Kasumi-1 (cell line): ENCODE measurements at places on chromosomes 7 and 10.

DNA sequence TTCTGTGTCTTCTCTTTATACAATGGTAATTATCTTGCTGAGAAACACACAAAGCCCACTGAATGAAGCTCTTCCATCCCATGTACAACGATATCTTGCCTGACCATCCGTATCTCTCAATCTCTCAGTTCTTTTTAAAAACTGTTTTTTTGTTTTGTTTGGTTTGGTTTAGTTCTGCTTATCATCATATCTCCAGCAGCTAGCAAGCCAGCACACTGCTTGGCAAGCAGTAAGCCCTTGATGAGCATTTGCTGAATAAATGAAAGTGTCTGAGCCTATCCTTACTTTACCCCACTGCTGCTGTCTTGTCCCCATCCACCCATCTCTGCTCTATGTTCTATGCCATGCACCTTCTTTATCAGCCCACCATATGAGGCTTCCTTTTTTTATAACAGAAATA is 34.2 kb downstream of the ITGB1 start:
- DNase-seq, result no peak

DNA sequence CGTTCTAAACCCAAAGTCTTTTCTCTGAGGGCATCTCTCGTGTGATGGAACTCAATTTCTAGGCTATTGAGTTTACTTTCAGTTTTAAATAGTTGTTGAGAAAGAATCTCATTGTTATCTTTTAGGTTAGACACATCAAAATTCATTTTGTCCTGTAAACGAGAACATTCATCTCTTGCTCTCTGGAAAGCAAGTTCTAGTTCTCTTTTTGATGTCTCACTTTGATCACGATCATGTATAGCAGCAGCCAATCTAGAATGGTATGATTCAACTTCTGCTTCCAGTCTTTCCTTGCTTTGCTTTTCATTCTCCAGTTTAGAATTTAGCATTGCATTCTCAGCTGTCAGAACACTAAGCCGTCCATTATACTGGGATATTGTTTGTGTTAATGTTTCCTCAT is 65.1 kb downstream of the ANKRD26 start:
- no peak for DNase-seq

- DNase-seq, result no peak
These were observed 45.0 kb downstream of the VWDE start for GRCh38 chr7:12358694-12359093.

DNA sequence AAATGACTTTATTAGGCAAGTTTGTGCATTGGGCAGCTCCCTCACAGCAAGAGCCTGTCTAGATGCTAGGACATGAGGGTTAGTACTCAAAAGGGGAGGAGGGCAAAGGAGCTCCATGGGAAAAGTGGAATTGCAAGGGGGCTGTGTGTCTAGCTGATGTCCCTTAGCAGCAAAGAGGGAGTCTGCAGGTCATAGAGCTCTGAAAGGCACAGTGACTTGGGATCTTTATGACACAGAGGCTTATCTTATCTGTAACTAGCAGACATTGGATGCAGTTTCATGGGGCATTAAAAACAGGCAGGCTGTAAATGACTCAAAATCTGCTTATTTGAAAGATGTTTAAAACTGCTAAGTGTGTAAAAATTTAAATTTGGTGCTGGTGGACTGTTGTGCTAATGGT is 556.2 kb upstream of the FZD8 start:
- DNase-seq, result no peak

GRCh38 chr10:132595021-132595420 is 57.4 kb downstream of the INPP5A start:
- DNase-seq, result no peak

DNA sequence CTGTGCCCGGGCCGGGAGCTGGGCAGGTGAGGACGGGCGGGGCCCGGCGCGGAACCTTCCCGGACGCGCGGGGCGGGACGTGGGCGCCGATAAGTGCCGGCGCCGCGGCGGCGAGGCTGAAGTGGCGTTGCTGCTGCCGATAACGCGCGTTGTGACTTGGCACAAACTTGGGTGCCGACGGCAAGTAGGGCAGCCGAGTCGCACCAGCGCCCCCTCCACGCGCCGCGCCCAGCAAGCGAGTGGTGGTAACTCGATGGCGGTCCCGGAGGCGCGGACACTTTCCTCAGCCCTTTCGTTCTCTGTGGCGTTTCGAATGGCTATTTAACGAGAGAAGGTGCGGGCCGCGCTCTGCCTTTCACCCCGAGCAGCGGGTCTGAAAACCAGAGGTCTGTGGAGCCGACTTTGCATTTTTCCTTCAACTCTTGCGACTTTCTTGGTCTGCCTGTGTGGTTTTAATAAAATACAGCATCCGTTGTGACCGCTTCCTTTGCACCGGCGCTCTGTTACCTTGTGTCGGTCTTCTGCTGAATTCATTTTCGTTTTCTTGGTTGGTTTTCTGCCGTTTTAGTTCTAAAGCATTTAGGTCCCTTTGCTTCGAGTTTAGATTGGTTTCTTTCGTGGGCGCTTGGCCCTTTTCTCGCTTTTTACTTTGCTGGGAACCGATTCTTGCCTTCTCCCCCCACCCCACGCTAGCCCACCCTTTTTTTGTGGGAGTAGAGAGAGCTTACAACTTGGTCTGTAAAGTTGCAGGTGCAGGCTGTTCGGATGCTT is 701 bp downstream of the STK17A start:
- peak; percentile 87 for DNase-seq

DNA sequence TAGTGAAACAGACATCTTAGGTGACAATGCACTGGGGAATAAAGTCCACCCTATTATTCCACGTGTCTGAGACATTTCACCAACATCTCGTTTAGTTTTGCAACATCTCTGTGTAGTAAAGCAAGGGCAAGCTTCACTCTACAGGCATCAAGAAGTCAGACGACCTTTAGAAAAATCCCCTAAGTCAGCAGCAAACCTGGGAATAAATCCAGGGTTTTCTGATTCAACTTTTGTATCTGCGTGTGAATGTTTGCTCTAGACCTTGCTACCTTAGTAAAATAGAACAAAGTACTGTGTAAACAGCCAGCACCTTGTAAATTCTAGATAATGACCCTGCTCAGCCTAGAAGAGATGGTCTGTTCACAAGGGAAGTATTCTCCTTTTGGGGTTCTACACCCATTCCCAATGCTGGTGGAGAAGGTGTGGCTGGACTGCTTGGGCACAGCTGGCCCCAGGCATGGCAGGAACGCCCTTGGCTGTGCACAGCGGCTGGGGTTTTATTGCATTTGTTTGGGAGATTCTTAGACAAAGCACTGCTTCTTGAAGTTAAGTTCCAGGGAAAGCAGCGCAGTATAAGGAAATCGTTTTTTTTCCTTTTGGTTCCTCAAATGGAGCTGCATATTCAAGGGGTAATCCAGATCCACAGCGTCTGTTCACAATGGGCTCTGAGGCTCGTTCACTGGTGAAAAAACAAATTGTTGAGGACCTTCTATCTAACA is 38.3 kb upstream of the GALNTL5 start:
- DNase-seq, result no peak

- DNase-seq, result no peak
These were observed 251.7 kb upstream of the CSTF2T start for GRCh38 chr10:51950996-51951555.

DNA sequence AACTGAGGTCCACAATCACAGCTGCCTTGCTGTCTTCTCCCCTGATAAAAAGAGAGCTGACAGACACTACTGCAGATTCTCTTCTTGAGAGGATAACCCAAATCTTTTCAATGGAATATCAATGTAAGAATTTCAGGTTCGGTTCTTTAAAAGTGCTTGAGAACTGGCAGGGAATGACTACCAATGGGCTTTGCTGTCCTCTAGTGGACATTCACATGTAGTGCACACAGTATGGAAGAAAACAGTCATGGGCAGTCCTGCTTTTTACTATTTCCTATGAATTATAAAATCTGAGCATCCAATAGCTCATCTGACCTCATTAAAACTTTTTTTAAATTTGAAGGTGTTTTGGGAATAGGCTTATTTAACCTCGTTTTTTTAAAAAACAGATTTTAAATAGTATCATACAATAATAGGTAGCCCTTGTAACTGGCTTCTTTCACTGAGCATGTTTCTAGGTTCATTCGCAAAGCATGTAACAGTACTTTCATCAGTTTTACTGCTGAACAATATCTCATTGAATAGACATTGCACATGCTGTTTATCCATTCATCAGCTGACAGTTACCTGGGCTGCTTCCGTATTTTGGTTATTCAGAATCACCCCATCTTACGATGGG is 18.3 kb downstream of the FZD9 start:
- DNase-seq, result peak; percentile 81

GRCh38 chr7:158067219-158067930 is 520.2 kb downstream of the PTPRN2 start:
- no peak for DNase-seq

DNA sequence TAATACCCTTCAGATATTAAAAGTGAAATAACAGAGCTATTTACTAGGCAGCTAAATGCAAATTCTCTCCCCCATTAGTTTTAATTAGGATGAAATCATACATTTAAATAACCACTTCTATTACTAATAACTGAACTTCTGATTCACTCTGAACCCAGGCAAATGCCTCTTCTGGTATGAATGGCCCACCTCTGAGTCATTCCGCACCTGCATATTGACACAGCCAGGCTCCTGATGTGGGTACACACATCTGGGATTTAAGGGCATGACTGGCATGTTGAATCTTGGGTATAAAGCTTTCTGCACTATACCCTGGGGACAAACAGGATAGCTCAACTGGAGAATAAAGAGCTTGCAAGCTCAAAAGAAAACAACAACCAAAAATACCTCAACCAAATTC is 140.9 kb downstream of the AUTS2 start:
- no peak for DNase-seq

DNA sequence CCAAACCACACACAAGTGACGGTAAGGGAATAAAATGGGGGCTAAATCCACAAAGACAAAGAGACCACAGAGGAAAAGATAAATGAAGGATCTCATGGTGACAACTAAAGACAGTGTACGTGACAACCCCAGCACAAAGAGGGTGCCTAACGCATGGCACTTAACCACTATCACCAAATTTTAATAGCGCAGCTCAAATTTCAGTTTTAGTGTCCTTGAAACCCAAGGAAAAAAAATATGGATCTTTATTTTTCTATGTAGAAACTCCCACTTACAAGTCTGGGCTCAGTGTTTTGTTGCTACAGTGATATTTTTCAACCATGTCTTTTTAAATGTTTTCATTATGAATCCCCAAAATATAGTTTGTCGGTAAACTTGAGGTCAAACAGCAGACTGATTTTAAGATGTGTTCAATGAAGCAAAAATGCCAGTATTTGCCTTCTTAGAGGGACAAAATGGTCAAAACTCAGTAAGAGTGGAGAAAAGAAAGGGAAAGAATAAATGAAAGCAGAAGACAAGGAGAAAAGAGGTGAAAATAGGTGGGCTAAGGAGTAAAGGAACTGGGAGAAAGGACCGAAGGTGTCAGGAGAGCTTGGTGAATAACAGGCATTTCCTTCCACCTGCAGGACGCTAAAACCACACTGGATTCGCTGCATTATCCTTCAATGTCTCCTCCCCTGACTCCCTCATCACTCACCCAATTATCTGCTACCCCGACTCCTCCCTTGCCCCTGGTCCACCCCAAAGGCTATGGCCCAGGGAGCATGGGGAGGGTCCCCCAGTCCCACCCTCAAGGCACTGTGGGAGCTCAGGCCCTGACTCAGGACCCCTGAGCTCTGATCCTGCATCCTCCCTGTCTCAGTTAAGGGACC is 3.5 kb downstream of the ASB13 start:
- no peak for DNase-seq

DNA sequence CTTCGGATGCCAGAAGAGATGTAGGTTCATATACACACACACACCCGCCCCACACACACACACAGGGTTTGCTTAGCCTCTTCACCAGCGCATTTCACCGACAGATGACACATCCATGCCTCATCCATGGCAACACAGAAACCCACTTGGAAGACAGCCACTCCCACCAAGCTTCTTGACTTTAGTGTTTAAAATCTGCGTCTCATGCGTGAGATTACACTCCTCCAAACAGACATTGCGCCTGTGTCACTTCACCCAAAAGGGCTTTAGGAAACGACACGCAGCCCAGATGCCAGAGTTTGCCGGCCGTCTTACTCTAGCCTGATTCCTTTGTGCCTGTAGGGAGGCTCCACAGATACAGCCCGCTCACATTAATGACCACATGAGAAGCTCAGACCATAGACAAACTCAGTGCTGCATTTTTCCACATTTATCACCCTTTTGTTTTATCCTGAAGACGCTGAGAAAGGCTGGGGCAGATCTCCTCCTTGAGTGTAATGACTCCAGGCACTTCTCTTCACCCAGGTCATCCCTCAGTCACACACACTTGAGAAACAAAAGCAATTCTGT is 73.8 kb downstream of the DIP2C start:
- DNase-seq, result no peak

- DNase-seq, result peak; percentile 17
These were observed 1180.3 kb downstream of the TYW1 start for GRCh38 chr7:68176974-68177373.

DNA sequence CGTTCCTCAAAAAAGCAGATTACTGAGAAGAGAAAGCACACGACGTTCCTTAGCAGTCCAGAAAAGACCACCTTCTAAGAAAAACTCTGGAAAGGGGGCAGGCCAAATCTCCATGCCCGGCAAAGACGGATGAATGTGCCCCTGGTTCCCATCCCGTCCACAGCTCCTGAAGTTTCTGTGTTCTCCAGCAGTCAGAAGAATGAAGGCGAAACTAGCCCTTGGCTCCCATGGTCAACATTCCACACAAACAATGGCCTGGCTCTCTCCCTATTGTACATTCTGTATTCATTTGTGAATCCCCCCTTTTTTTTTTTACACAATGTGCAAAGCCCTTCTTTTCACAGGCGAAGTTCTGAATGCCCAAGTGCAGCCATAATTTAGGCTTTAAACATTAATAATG is 5.3 kb downstream of the CTBP2 start:
- DNase-seq, result no peak

DNA sequence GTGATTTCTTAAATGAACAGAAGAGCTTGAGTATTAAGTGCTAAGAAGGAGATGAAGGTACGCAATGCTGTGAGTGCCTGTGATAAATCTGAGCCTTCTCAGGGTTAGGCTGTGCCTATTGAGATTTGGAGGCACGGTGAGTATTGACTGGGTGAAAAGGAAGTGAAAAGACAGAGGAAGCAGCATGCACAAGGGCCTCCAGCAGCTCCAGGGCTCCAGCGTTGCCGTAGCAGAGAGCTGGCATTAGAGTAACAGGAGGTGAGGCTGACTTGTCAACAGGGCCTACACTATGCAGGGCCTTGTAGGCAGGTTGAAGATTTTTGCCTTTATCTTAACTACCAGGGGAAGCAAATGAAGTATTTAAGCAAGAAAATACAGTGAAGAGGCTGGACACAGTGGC is 54.1 kb upstream of the PDCD4 start:
- peak; percentile 13 for DNase-seq

GRCh38 chr10:5620223-5620721 is 46.1 kb downstream of the ASB13 start:
- DNase-seq, result no peak

- DNase-seq, result no peak
These were observed 107.5 kb upstream of the KIF5B start for GRCh38 chr10:32163762-32164148.

GRCh38 chr10:132687893-132688579 is 97.9 kb downstream of the NKX6-2 start:
- no peak for DNase-seq

DNA sequence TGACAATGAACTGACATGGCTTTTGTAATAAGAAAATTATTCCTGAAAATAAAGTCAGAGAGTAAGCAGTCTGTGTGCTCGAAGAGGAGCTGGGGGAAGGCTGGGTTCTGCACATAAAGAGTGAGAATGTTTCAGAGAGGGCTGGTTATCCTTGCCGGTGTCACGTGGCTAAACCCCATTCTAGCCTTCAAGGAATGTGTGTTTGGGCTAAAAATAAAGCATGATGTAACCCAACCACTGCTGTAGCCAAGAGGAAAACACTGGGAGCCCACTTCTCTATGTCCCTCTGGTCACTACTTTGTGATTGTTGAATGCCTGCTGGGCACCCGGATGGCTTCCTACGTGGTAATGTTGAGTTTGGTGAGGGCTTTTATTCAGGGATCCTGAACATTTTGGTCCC is 23.5 kb downstream of the WDFY4 start:
- no peak for DNase-seq
